DMS 273 treated with DMSO at 0.1 percent for 48 hours (cell line): ENCODE measurements at places on chromosomes 2 and 18.

GRCh38 chr2:30732876-30733275, 74.4 kb downstream of the CAPN13 start:
- DNase-seq: no peak

GRCh38 chr2:179773986-179774385, 87.4 kb downstream of the ZNF385B start:
- DNase-seq: no peak

DNA sequence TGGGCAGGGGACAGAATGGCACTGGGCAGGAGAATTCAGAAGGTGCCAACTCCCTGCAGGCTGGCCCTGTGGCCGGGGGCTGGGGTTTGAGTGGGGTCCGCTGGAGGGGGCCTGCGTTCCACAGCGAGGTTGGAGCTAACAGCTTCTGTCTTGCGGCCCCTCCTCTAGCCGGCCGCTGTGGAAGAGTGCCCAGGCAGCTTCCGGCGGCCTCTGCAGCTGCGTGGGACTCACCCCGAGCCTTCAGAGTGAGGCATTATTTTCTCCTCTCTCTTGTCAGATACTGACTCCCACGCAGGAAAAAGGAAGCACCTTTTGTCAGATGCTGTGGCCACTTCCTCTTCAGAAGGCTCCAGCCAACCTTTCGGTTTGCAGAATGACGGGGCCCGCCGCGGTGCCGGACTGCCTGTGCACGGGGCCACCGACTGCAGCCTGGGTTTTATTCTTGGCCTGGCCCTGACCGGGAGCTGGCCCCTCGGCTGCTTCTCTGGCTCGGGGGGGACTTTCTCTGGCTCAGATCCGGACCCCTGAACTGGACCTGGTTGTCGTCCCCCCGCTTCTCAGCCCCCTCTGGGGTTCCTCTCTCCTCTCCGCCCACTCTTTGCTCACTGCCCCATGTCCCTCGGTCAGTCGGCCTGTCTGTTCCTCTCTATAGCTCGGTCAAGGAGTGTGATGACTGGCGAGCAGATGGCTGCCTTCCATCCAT, 40.1 kb downstream of the ARHGAP25 start:
- no peak for DNase-seq

DNA sequence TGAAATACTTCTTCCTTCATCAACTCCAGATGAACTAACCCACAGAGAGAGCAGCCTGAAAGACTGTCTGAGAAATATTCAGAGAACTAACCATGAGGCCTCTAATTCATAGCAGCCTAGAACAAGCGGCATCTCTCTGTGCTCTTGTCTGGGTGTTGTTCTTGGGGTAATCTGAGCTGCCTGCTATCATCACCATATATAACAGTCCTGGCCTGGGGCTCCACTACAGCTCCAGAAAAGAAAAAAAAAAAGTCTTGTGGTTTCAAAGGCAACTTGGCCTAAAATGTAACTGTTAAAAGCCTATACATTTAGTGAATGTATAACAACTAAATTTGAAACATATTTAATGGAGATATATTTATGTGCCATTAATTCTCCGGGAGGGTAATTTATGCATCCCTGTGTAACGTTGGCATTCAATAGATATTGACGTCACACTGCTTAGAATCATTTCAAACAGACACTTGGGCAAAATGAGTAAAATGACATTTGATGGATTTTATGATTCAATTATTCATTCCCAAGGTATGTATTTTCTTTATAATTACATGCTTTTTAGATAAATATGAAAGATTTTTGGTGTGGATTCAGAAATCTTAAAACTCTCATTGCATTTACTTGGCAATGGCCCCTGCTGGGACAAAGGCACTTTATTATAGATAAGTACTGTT, 294.3 kb downstream of the HRH4 start:
- no peak for DNase-seq

- no peak for DNase-seq
Observed at GRCh38 chr2:221077251-221077650, 494.9 kb downstream of the EPHA4 start.

- no peak for DNase-seq
Observed at GRCh38 chr18:13934676-13935075, 19.3 kb upstream of the MC2R start.

GRCh38 chr2:12897181-12897580, 180.4 kb downstream of the TRIB2 start:
- no peak for DNase-seq

- DNase-seq: no peak
Observed at GRCh38 chr2:197614532-197614931, 60.9 kb downstream of the RFTN2 start.

DNA sequence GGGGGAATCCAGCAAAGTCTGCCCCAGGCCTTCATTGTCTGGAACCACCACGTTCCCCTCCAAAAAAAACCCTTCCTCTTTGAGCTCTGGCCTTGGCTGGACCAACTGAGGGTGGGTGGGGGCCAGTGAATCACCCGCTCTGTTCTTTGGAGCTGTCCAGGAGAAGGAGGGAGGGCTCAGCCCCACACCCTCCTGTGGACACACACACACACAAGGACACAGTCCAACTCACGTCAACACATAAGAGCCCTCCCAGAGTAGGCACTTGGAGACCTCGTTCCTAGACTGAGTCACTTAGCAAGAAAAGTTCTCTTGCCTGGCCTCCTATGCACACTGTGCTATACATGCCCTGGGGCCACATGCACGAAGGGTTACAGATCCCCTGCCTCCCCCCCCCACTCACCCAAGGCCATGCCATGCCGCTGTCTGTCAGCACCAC, 1.2 kb upstream of the TNS1 start:
- DNase-seq: no peak

GRCh38 chr2:182248362-182248761, 178.5 kb downstream of the PDE1A start:
- DNase-seq: peak; percentile 20

DNA sequence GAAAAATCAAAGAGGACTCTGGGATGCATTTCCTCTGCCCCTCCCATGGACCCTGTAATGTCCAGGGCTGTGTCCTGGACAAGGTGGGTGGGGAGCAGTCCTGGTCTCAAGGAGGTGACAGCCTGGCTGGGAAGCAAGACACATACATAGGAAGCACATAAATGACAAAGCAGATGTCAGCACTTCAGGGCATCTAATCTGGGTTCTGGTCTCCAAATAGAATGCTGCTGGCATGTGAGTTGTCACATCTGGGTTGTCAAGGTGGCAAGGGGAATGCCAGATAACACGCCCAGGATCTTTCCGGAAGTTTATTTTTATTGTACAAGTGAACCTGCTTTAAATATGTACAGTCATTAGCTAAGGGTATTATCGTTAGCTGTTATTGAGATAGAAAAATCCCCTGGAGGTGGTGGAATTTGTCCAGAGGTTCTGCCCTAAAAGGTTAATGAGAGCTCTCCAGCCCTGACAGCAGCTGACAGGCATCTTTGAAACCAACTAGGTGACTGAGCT, 5.6 kb downstream of the IL1F10 start:
- DNase-seq: no peak

GRCh38 chr2:159074605-159075004, 106.2 kb downstream of the TANC1 start:
- no peak for DNase-seq

DNA sequence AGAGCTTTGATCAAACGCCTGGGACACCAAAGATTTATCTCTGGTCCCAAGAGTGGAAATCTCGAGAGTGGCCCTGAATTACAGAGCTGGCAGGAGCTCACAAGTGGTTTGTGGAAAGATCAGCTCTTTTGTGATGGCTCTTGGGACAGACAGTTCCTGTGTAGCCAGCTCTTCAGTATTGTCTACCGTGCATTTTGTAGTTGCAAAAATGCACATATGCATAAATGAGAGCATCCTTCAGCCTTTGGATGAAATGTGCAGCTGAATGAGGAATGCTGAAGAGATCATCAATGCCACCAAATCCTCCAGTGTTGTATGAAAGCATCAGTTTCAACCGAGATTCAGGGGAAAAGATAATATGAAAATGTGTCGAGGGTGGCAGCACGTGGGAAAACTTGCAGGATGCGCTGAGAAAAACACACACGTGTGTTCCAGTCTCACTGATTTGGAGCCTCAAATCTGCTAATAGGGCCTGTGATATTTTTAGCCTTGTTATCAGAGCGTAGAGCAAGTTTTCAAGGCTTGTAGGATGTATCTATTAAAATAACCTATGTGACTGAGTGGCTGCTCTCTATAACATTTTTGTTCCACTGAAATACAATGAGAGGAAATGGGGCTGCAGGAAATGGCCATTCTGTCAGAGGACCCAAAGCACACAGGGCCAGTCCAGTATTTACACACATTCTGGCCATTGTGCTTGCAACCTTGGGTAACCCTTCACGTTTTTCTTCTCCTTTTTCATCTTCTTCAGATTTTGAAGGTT, 138.7 kb downstream of the PRKCE start:
- DNase-seq: no peak

GRCh38 chr2:160632084-160632975, 138.7 kb upstream of the RBMS1 start:
- no peak for DNase-seq

DNA sequence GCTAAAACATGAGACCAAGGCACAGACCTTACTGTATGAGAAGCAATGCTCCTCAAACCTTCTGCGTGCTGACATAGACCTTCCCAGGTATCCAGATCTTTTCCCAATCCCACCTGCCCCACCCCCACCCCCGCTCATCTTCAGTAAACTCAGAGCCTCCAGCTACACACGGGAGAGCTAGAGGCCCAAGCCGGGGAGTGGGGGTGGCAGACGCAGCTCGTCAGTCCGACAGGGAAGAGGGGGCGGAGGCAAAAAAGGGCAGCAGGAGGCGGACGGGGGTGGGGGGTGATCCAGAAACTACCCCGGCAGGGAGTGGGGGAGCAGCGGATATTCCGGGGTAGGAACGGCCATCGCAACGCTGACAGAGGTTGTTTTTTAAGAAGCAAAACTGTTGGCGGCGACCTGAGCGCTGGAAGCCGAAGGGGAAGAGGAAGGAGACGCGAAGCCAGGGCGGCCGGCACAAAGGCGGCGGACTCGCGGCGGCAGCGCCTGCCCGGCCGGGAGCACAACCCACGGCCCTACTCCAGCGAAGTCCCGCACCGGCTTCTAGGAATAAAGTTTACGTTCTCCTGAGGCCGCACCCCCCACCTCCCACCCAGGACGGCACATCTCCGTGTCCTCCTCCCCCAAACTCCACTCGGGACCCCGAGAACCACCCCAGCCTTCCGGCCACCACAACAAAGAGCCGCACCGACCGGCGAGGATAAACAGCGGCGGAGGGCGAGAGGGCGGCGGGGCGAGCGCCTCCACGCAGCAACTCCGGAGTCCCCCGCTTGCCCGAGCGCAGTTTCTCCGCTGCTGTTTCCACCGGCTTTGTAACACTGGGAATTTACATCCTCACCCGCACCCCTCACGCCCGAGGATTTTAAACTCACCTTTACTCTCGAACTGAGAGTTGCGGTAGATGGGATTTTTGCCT, 722 bp downstream of the BAZ2B start:
- peak; percentile 91 for DNase-seq

GRCh38 chr2:27972311-27972710, 81.8 kb downstream of the BABAM2 start:
- DNase-seq: no peak

DNA sequence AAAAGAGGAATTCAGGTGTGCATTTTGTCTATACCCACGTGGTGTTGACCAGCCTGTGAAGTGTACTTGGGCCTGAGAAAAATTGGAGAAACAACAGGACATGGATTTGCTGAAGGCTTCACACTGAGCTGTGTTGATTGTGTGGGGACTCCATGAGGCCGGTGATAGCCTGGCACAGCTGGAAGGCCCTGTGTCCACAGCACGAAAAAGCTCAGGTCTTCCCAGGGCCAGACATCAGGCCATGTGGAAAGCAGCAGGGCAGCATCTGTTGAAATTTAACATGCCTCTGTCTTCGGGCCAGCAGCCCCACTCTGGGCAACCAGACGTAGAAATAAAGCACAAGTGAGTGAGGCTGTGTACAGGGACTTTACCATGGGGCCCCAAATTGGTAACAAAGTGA, 84.1 kb downstream of the HS6ST1 start:
- DNase-seq: no peak

DNA sequence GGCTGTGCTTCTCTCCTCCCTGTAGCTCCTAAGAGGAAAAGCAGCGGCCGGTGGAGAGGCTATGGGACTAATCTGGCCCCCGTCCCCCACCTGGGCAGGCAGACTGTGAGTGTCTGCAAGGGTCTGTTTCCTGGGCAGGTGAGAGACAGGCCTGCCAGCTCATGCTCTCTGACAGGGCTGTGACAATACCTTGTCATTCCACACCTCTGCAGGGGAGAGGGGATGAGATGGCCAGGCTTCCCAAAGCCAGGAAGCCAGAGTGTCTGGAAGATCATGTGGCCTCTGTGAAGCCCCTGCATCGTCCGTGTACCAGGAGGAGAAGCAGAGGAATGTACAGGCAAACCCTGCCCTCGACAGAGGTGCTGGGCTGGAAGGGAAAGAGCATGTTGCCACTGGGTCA, 142.5 kb upstream of the GATA6 start:
- no peak for DNase-seq

- no peak for DNase-seq
Observed at GRCh38 chr2:220665108-220665471, 907.0 kb downstream of the EPHA4 start.

- no peak for DNase-seq
Observed at GRCh38 chr2:219459460-219460311, 25.0 kb downstream of the SPEG start.

DNA sequence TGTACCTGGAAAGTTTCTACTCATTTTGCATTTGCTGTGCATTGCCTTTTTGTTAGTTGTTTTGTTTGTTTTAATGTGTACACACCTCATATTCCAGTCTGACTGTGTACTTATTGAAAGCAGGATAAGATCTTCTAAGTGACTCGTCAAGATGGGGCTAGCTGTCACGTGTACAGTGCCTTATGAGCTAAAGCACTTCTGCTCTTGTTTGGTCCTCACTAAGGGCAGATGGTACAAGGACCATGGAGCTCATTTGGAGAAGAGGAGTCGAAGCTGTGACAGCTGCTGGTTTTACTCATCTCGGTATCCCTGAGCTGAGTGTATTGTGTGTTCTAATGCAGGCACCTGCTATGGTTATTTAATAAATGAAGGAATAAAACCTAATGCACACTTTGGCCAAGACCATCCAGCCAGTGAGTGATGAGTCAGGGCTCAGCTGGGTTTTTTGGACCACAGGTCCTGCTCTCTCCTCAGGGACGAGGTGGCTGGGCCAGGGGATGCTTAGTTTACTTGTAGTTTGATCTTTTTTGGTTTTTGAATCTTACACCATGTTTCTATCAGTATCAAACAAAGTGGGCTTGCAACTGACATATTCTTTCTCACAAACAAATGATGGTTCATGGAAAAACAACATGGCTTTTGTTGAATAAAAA, 152.5 kb upstream of the APCDD1 start:
- DNase-seq: peak; percentile 46

GRCh38 chr2:162060532-162060931, 13.5 kb downstream of the DPP4 start:
- DNase-seq: no peak
